ENCODE measurements at places on chromosomes 1 and 21.

GRCh38 chr1:41365772-41366454, 4.7 kb downstream of the FOXO6 start:
- DNase-seq: no peak

- no peak for DNase-seq
Measured at GRCh38 chr1:107702946-107703571, 261.9 kb downstream of the VAV3 start.

GRCh38 chr1:213993929-213994328, 6.2 kb downstream of the PROX1 start:
- no peak for DNase-seq

- DNase-seq: no peak
Measured at GRCh38 chr1:109252167-109252892, 3.0 kb downstream of the CELSR2 start.

GRCh38 chr21:25831300-25831960, 96.7 kb downstream of the GABPA start:
- no peak for DNase-seq

DNA sequence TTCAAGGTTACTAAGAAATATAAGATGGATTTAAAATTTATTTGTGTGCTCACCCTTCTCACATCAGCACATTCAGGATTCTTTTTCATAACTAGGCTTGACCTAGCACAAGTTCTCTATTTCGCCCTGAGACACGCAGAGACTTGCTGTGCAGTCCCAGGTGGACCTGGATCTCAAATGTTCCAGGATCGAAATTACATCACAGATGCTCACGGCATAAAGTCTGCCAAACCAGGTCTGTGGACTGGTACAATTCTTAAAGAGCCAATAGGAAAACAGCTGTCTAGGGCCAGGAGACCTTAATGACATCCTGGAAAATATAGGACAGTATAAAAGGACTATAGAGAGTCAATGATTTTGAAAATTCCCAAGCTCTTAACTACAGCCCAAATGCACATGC, 2.2 kb downstream of the PGBD5 start:
- DNase-seq: no peak

DNA sequence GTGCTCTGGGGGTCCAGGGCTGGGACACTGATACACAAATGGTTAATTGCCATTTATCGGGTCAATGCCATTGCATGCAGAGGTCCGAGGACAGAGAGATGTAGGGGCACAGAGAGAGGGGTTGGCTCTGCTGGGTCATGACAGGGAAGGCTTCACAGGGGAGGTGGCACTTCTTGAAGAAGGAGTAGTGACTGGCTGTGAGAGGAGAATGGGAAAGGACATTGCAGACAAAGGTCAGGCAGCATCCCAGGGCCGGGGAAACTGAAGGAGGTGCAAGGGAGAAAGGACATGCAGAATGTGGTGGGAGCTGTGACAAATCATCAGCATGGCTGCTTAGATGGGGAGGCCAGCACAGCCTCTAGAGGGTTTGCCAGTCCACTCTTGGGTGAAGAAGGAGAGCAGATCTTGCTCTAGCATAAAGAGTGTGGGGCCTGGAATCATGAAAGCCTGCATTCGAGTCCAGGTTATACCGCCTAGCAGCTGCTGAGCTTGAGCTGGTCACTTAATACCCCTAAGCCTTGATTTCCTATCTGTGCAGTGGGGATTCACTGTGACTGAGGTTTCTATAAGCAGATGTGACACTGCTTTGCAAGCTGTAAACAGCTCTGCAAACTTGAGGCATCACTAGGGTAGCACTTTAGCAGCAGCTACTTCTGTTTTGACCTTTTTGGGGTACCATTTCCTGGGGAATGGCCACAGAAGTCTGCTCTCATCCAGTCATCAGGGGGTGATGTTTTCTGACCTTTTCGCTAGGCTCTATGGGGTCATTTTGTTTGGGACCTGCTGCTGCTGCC, 59.2 kb upstream of the EPS8L3 start:
- DNase-seq: no peak

Measured in AG08396 (cell line).